ENCODE measurements at places on chromosomes 3 and 15.
A peak's percentile ranks its signal among the peaks of the same experiment; 100 is the strongest.

GRCh38 chr15:75185271-75186029 lies 16.2 kb upstream of the C15orf39 start:
- no peak for DNase-seq

GRCh38 chr15:63593705-63594671 lies 3.2 kb upstream of the FBXL22 start:
- DNase-seq: no peak

DNA sequence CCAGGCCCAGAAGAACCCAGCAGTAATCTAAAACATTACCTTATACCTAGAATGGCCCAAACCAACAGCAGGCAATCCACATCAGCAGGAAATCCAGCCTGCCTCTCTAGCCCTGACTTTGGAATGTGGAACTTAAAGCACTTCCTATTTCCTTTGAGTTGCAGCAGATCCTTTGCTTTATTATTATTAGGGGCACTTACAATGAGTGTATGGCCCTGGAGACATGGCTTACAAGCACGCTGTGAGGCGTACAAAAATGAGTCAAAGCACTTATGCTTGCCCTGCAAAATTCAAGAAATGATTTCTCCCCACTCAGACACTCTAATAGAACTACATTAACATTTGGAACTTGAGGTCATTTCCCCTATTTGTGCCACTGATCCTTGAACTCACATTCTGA lies 9.5 kb upstream of the KNSTRN start:
- DNase-seq: no peak

GRCh38 chr3:130462089-130462488 lies 54.9 kb upstream of the COL6A6 start:
- no peak for DNase-seq

- no peak for DNase-seq
Measured at GRCh38 chr3:171648069-171648468, 162.2 kb downstream of the PLD1 start.

DNA sequence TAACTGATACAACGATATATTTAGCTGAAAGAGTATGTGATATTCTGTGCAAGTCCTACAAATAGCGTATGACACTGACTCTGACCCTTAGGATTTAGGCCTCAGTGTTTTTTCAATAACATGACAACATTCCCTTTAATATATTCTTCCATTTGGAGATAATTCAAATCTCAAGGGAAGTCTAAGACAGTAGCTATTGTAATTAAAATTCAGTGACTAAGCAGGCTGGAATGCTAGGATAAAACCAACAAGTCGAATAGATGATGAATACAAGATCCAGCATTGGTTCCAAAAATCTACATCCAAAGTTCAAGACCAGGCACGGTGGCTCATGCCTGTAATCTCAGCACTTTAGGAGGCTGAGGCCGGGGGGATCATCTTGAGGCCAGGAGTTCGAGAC lies 56.2 kb downstream of the QTRT2 start:
- DNase-seq: peak; percentile 28

DNA sequence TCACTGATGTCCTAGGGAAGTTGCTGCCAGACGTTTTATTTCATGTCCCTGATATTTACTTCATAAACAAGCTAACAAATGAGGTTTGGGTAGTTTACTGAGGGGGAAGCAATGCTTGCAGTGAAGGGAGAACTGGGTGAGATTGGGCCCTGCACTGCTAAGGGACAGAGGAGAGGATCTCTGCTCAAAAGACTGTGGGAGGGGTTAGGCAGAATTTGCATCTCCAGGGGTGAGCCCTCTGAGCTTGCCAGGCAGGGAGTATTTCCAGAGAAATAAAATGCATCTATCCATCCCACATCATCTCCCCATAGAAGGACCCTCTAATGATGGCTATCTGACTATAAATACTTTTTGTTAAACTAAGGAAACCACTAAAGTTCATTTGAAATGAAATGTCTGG lies 215.6 kb downstream of the CBLB start:
- no peak for DNase-seq

GRCh38 chr15:29134239-29134638 lies 135.4 kb downstream of the NSMCE3 start:
- DNase-seq: no peak

DNA sequence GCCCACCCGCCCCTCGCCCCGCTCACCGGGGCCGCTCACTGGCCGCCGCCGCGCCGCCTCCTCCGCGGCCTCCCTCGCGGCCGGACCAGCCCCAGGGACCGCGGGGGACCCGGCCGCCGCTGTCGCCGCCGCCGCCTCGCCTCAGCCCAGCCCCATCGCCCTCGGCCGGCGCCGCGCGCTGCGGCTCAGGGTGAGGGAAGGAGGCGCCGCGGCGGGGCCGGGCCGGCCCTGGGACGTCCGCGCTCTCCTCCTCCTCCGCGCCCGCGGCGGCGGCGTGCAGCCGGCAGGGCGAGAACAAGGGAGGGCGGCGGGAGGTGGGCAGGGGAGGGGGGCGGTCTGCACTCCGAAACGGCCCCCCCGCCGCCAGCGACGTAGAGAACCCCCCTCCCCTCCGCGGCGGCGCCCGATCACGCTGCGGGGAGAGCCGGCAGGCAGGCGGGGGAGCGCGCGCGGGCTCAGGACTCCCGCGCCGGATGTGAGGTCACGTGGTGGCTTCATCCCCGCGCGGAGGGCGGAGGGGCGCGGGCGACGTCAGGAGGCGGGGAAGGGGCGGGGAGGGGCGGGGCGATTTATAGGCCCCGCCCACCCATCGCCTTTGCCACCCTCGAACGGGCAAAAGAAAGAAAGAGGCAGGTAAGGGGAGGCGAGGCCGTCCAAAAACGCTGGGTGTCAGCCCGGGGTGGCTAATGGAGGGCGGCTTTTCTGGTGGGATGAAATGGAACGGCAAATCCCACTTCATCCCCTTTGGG lies at the start of gene ATP13A3:
TSS of gene ATP13A3 (minus strand) at position 463 of the 749 bp plus-strand sequence. CDS start 24,812 bp downstream, outside the sequence.
- DNase-seq: peak; percentile 80

DNA sequence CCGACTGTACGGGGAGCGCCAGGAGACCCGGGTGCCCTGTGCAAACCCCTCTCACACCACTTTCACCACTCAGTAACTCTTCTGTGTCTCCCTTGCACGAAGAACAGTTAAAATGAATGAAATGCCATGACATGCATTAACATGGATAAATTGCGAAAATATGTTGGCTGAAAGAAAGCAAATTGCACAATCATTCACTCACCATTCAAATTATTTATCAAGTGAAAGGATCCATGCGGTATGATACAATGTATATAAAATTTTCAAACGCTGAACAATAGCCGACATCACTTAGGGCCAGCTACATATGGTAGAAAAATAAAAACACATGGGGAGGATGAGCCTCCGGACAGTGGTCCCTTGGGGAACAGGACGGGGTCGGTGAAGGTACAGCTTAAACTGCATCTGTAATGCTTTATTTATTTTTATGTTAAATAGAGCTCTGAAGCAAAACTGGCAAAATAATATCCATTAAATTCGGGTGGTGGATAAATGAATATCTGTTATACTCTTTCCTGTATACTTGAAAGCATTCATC lies 45.9 kb downstream of the SLC12A8 start:
- peak; percentile 82 for DNase-seq

- no peak for DNase-seq
Measured at GRCh38 chr15:65902373-65902772, 33.1 kb downstream of the RAB11A start.

- DNase-seq: peak; percentile 87
Measured at GRCh38 chr3:184786280-184786941, 25.6 kb upstream of the VPS8 start.

DNA sequence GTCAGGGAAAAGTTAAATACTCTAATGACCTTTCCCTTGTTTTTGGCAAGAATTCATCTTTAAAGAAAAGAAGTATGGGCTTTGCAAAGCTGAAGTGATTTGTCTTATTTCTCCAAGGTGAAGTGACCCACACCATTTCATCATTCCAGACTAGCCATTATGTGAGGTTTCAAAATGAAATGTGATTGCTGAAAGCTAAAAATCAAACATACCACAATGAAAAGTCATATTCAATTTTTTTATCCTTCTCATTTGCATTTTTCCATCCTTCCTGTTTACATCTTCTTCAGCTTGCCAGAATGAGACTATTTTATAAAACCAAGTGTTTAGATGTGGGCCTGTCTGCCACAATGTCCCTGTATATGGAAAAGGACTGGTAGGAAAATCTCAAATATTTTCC lies 142.3 kb upstream of the STRIT1 start:
- no peak for DNase-seq

DNA sequence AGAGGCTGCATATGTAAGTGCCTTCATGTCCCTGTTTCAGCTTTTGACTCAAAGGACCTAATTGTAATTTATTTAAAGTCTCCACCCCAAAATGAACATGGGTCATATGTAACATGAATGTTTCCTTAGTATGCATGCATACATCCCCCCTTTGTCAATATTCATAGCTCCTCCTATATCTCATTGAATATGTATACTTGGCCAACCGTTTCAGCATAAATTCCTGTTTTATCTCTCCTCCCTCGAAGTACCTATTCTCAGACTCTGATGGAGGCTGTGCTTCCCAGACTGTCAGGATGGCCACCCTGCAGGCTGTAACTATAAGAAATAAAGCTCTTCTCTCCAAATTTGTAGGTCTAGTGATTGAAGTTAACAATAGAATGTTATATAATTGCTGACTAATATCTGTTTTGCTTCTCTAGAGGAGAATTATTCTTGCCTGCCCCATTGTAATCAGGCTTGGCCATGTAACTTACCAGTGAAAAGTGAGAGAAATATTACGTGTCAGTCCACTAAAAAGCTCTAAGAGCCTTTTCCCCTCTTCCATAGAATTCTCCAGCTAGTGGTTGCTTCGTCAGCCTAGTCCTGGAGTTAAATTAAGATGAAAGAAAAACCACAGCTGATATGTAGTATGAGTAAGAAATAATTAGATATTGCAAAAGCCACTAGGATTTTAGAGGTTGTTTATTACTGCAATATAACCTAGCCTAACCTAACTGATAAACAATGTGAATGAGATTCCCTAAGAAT lies 245.1 kb downstream of the ZNF385D start:
- no peak for DNase-seq

- DNase-seq: no peak
Measured at GRCh38 chr15:90018216-90018831, 17.2 kb downstream of the ZNF710 start.

- no peak for DNase-seq
Measured at GRCh38 chr3:70947579-70947978, 635.1 kb upstream of the MDFIC2 start.

DNA sequence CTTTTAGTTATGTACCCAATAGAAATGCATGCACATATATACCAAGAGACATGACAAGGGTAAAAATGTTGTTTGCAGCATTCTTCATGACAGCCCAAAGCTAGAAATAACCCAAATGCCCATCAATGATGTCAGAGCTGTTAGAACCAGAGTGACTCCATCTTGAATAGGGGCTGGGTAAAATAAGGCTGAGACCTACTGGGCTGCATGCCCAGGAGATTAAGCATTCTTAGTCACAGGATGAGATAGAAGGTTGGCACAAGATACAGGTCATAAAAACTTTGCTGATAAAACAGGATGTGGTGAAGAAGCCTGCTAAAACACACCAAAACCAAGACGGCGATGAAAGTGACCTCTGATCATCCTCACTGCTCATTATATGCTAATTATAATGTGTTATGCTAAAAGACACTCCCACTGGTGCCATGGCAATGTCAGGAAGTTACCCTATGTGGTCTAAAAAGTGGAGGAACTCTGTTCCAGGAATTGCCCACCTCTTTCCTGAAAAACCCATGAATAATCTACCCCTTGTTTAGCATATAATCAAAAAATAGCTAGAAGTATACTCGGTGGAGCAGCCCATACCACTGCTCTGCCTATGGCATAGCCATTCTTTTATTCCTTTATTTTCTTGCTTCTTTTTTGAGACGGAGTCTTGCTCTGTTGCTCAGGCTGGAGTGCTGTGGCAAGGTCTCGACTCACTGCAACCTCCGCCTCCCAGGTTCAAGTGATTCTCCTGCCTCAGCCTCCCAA lies 32.9 kb downstream of the ZBTB11 start:
- peak; percentile 58 for DNase-seq

DNA sequence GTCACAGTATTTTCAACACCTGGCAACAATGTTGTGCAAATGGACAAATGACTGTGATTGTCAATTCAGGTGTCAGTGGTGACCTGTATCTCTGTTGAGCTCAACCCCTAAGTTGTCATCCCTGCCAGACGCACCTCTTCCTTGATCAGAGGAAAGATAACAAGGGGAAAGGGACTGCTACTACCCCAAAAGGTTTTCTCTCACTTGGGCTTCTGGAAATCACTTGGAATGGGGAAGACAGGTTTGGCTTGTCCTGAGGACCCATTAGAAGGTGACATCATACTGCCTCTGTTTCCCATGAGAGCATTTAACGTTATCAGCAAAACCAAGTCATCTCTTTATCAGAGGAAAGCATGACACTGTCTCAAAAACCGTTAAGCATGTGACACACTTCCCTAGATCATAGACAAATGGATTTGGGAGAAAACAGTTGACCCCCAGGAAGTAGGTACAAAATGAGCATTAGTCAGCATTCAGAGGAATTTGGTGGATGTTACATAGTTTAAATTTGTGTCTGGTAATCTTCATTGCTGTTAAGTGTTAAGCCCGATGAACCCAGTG lies 769.5 kb downstream of the GRM7 start:
- DNase-seq: no peak

DNA sequence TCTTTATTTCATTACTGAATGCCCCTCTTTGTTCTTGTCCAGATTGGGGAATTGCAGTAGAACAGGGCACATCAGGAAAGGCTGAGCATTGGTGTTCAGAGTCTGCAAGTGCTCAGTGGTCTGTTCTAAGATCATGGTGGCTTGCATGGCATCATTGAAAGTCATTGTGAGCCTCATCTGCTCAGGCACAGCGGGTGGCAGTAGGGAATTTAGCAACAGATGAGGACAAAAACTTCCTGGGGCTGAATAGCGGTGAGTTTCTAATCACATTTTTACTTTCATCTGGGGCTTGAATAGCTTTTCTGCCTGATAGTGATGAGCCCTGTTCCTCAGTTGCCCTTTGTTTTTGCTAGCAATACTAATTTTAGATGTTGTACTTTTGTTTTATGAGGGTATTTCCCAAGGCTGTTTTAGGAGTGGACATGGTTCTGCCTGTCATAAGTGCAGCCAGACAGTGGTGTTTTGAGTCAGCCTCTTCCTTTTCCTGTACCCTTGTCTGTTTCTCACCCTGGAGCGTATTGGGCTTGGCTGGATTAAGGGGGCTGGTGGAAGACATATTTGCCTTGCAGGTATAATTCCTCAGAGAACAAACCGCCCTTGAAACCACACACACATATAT lies 127.2 kb upstream of the IL12A start:
- DNase-seq: no peak

GRCh38 chr3:14789221-14789620 lies 29.5 kb upstream of the FGD5 start:
- DNase-seq: no peak

GRCh38 chr3:178189854-178190253 lies 346.4 kb upstream of the KCNMB2 start:
- no peak for DNase-seq

- no peak for DNase-seq
Measured at GRCh38 chr3:101803173-101803782, 24.3 kb downstream of the NXPE3 start.

GRCh38 chr15:25504307-25504706 lies 65.5 kb upstream of the UBE3A start:
- DNase-seq: peak; percentile 79

GRCh38 chr3:66390013-66390412 lies 110.8 kb downstream of the LRIG1 start:
- no peak for DNase-seq

- DNase-seq: no peak
Measured at GRCh38 chr3:13638927-13639326, 90.0 kb downstream of the FBLN2 start.

- DNase-seq: peak; percentile 65
Measured at GRCh38 chr3:124845406-124845805, 41.8 kb downstream of the ITGB5 start.

All from fibroblast of skin of left quadriceps (primary cell).